Diencephalon (tissue), 1 donor: ENCODE measurements at places on chromosomes 12 and 14. TPM values are rescaled to one million over a fixed set of nuclear protein-coding genes. Genes with fewer than 3 reads are reported as not detected.

Gene RASSF9
- total RNA-seq: 7.2 TPM

Gene MEG3
- total RNA-seq: 487 TPM

Gene MMP19
- total RNA-seq: not detected

Gene GLIPR1L1
- total RNA-seq: not detected

Gene NACA
- total RNA-seq: 1,063 TPM

Gene MYL6
- 650 TPM for total RNA-seq

Gene CLEC4D
- total RNA-seq: not detected

Gene KRT74
- total RNA-seq: not detected

Gene SSTR1
- 14.3 TPM for total RNA-seq

Gene AQP2
- not detected for total RNA-seq

Gene LMNTD1
- 4.6 TPM for total RNA-seq

Gene GYS2
- not detected for total RNA-seq

Gene SYCP3
- total RNA-seq: 0.46 TPM

Gene RBM19
- 21.9 TPM for total RNA-seq

Gene CRIP2
- 106 TPM for total RNA-seq

Gene PGAM5
- 33.2 TPM for total RNA-seq

Gene MYO1A
- total RNA-seq: not detected

Gene TEX22
- 0.46 TPM for total RNA-seq

Gene DCD
- total RNA-seq: not detected

Gene MIP
- not detected for total RNA-seq

Gene ZC3H14
- total RNA-seq: 86.0 TPM

Gene LAG3
- not detected for total RNA-seq

Gene CCDC196
- total RNA-seq: not detected

Gene TM7SF3
- total RNA-seq: 116 TPM

Gene DPPA3
- total RNA-seq: not detected

Gene WIF1
- 11.5 TPM for total RNA-seq

Gene BLTP3B
- 103 TPM for total RNA-seq

Gene GUCY2C
- not detected for total RNA-seq

Gene TMTC2
- 43.4 TPM for total RNA-seq

Gene CLEC2A
- total RNA-seq: not detected

Gene KRT85
- not detected for total RNA-seq

Gene C12orf54
- total RNA-seq: not detected
